NB4 (cell line): ENCODE measurements at places on chromosomes 3 and 15.

DNA sequence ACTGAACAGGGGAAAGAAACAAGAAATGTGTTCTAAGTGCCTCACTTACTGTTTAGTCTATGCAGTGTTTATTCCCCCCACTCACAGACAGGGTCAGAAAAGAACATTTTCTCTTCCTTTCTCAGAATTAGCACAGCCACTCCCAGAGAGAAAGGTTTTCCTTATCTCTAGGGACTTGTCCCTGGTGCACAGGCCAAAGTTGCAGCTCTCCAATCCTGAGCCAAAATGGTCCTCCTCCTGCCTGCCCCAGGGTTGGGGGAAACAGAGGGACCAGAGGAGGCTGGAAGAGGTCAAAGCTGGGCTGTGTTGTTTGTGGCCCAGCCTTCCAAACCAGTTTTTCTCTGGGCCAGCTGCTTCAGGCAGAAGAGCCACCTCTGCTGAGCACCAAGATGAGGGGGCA, 12.0 kb downstream of the RAB6B start:
- DNase-seq: no peak

GRCh38 chr3:138289701-138290100, 40.0 kb downstream of the NME9 start:
- DNase-seq: no peak

- peak; percentile 40 for DNase-seq
Observed at GRCh38 chr3:4776980-4777581, 202.2 kb upstream of the BHLHE40 start.

GRCh38 chr15:25691544-25692430, 171.3 kb downstream of the ATP10A start:
- DNase-seq: peak; percentile 17

DNA sequence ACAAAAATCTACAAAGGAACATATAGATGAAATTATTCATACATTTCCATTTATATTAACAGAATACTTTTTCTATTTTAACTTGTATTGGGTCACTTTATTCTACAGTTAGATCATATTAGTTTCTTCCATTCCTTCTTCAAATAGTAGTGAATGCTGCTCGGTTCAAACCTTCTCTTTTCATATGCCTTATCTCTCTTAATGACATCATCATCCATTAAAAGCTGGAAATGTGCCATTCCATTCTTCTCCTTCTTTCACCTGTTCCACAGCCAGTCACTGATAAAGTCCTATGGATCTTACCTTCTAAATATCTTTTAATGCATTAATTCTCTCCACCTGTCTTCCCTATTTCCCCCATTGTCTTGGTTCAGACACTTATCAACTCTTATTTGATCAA, 358.0 kb upstream of the POU1F1 start:
- no peak for DNase-seq

GRCh38 chr15:38705436-38706219, 141.0 kb upstream of the RASGRP1 start:
- no peak for DNase-seq

DNA sequence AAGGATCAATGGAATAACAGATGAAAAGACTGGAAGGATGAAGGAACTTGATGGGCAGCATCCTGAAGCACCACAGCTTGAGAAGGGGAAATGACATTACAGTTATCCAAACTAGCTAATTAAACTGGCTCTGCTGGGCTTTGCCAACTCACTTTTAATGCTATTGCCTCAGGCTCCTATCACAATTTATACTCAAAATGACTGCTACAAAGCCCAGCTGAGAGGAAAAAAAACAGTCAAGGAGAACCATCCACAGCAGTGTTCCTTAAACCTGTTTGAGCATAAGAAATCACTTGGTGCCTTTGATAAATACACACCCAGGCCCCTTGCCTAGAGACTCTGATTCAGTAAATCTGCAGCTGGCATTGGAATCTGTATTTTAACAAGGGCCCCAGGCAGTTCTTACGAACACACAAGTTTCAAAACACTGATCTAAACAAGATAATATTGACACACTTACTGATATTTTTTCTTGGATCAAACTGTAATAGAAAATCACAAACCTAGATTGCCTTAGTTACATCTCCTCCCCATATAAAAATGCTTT, 85.8 kb downstream of the MB21D2 start:
- DNase-seq: no peak

GRCh38 chr3:59401924-59402323, 352.1 kb upstream of the CFAP20DC start:
- no peak for DNase-seq

GRCh38 chr3:73031573-73032103, 29.8 kb upstream of the EBLN2 start:
- no peak for DNase-seq

GRCh38 chr3:173096140-173096539, 44.9 kb downstream of the SPATA16 start:
- DNase-seq: no peak

DNA sequence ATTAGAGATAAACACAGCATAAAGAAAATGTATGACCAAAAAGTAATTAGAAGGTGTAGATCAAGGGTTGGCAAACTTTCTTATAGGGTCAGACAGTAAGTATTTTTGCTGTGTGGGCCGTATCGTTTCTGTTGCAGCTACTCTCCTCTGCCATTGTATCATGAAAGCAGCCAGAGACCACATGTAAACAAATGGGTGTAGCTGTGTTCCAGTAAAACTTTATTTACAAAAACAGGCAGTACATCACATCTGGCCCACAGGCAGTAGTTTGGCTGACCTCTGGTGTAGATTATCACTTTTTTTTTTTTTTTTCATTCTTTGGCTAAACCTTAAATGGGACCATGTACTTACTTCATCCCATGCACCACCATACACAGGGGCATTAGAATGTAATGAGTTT, 190.8 kb downstream of the MBNL1 start:
- no peak for DNase-seq

DNA sequence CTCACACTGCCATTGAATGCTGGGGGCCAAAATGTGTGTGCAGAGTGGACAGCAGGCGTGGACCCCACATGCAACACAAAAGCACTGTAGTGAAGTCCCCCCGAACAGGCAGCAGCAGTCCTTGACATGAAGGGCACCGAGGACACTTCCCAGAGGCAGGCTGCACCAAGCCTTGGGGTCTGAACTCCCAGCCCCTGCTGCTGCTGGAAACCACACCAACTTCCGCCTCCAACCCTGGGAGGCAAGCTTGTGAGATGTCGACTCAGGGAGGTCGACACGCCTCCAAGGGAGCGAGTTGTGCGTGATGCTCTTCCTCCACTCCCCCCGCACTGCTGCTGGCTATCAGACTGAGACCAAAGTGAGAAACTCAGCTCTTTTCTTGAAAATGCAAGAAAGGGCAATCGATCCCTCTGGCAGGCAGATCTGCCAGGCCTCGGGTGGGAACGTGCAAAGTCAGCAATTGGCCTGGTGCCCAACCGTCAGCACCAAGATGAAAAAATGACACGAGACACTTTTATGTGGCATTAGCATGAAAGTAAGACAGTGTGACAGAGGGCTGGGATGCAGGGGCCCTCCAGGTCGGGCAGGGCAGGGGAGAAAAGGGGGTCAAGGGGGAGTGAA, 43.6 kb downstream of the WHAMM start:
- no peak for DNase-seq

GRCh38 chr3:125357032-125357658, 18.0 kb downstream of the ZNF148 start:
- DNase-seq: peak; percentile 79

DNA sequence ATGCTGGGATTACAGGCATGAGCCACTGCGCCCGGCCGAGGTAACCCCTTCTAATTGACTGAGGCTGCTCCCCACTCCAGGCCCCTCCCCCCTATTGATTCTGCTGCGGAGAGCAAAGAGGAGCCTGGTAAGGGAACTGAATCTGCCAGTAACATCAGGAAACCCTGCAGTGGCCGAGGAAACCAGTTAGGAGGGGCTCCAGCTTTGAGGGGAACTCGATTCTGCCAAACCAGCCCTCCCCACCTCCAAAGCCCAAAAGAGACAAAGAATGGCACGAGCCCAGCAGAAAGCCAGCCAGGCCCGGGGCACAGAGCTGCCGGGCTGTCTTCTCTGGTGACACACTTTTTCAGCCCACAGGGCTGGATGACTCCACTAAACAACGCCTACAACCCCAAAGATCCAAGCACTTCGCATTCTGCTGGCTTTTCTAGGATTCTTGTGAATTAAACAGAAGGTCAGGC, 15.0 kb upstream of the ACAD9 start:
- no peak for DNase-seq

DNA sequence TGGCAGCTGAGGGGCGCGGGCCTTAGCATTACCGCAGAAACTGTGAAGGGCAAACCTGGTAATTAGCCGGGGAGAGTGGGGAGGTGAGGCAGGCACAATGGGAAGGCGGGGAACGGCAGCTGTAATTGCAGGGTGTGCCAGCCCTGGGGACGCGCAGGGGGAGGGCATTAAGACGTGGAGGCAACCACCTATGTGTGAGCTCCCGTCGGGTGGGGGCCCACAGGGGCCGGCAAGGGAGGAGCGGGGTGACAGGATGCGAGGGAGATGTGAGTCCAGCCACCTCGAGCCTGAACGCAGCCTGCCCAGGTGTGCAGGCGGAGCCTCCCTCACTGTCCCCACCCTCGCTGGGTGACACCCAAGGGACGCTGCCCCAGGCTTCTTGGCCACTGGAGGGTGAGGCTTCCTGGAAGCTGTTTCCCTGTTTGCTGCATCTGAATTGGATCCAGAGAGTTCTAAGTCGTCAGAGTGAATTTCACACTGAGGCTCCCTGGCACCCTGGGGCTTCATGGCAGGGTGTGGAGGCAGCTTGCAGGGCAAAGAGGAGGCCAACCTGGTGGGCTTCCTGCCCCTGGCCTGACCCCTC, 130.6 kb upstream of the MEF2A start:
- DNase-seq: no peak

DNA sequence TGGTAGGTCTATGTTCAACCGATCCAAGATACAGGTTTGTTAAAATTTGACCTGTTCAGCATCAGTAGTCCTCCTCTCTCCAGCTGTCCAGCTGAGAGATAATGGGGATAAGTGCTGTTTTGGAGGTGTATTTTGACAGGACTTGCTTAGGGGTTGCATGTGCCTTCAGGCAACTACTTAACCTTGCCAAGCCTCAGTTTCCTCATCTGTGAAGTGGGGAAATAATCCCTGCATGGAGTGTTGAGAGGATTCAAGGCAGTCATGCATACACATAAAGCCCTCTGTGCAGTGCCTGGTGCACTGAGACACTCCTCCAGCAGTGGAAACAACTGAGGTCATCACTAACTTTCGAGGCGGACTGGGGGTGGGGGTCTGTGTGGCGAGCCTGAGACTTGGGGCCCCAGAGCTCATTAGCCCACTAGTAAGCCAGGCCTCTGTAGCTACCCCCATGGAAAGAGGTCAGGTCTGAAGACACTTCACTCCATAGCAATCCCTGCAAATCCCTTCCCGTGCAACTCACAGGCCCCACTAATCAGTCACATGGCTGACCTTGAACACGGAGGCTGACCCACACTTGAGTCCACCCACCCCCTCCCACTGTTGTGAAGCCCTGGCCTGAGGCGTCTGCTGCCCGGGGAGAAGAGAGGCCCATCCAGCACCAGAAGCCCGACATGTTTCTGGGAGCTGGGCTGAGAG, 25.9 kb upstream of the SLC6A6 start:
- DNase-seq: no peak

- DNase-seq: no peak
Observed at GRCh38 chr15:49721091-49721490, 100.2 kb downstream of the DTWD1 start.

GRCh38 chr3:5980475-5980874, 793.0 kb downstream of the EDEM1 start:
- DNase-seq: no peak

GRCh38 chr3:52856666-52857065, 21.8 kb upstream of the MUSTN1 start:
- no peak for DNase-seq

DNA sequence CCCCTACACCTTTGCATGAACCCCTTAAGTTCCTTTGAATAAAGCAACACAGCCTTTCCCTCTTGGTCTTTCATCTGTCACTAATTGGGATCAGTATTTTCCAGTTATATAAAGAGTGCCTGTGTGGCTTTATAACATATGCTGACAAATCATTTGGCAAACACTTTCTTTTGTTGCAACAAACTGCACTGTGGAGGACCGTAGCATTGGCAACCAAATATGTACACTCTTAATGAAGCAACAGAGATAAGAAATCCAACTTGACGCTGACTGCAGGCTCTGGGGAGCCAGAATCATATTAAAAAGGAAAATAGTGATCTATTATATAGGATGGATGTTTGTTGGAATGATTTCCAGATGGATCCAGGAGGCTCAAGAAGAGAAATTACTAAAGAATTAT, 120.1 kb upstream of the PRICKLE2 start:
- DNase-seq: no peak

- no peak for DNase-seq
Observed at GRCh38 chr3:126749931-126750755, 46.1 kb downstream of the CHCHD6 start.

GRCh38 chr3:16692486-16693344, 87.5 kb upstream of the DAZL start:
- DNase-seq: no peak

DNA sequence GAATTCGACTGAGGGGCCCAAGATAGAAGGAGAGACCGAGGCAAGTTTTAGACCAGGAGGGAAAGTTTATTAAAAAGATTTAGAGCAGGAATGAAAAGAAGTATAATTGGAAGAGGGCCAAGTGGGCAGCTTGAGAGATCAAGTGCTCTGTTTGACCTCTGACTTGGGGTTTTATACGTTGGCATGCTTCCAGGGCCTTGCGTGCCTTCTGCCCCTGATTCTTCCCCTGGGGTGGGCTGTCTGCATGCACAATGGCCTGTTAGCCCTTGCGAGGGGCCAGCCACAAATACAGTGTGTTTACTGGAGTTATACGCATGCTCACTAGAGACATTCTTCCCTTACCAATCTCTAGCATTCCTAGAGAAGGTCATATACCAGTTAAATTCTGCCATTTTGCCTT, 70.7 kb upstream of the LARS2 start:
- no peak for DNase-seq

- no peak for DNase-seq
Observed at GRCh38 chr3:43411429-43411828, 125.1 kb downstream of the SNRK start.

GRCh38 chr15:37594417-37594816, 340.0 kb upstream of the TMCO5A start:
- no peak for DNase-seq

DNA sequence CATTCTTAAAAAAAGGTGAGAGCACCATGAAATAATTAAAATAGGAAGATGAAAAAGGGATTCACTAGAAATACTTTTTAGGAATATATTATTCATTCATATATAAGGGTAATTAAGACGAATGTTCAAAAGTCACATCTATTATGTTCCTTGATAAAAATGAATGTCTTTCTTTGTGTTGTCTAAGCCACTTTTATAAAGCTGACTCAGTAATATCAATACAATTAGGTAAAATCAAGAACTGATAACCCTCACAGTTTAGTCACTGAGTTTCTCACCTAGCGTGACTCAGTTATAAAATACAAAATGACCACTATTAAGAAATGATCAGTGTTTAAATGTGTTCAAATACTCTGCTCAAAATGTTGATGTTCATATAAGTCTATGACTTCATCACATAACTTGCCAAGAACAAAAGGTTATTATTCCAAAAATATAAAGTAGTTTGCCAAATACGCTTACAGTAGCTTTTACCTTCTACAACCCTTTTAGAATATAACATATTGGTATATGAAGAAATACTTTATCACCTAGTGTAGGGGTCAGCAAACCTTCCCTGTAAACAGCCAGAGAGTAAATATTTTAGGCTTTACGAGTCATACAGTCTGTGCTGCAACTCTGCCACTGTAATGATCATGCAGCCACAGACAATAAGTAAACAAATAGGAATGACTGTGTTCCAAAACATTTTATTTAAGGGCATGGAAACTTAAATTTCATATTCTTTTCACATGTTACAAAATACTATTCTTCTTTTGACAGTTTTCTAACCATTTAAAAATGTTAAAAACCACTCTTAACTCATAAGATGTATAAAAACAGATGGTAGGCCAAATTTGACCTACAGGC, 369.8 kb downstream of the TBC1D5 start:
- no peak for DNase-seq
